Lower lobe of right lung (tissue), 2 donors: ENCODE measurements at places on chromosomes 5 and 9. TPM values are rescaled to one million over a fixed set of nuclear protein-coding genes. Genes with fewer than 3 reads are reported as not detected.

The ZSWIM6 gene
- total RNA-seq = 18.1 TPM

- H3K36me3 ChIP-seq = no peaks in the 10 kb centered on the region
- DNase-seq = no peak
- no peak overlapping the region for H3K27ac ChIP-seq
- H3K4me3 ChIP-seq = no peak overlapping the region
Observed at GRCh38 chr9:80945436-80945835, 743.9 kb downstream of the TLE1 start.

- no peaks in the 10 kb centered on the region for H3K4me1 ChIP-seq
- peak overlapping the region; percentile 34 for H3K27ac ChIP-seq
- no peak overlapping the region for H3K4me3 ChIP-seq
Observed at GRCh38 chr5:55096861-55097260, 5.6 kb upstream of the GZMA start.

DNA sequence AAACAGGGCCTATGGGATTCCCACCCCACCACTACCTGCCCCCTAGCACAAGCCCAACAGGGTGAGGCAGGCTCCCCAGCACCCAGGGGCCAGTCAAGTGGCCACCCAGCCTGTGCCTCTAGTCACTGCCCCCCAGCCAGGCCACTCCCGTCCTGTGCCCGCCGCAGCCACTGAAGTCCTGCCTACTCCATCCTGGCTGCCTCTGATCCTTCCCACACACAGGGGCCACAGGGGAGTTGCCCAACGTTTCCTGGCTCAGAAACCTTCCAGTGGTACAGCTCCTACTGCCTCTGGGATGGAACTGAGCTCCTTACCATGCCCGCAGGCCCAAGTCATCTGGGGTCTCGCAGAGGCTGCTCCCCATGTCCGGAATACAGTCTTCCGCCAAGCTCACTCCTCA lies 70.2 kb upstream of the STXBP1 start:
- no peak for DNase-seq
- no peaks in the 10 kb centered on the region for H3K36me3 ChIP-seq
- no peak overlapping the region for H3K4me3 ChIP-seq
- no peaks in the 10 kb centered on the region for H3K27me3 ChIP-seq

GRCh38 chr9:120513825-120514396 lies 66.1 kb downstream of the CDK5RAP2 start:
- H3K27ac ChIP-seq = no peak overlapping the region
- no peak overlapping the region for H3K4me3 ChIP-seq
- DNase-seq = no peak
- H3K4me1 ChIP-seq = no peaks in the 10 kb centered on the region

The WDR38 gene
- total RNA-seq = 6.6 TPM

The SPAAR gene
- 11.9 TPM for total RNA-seq
